ENCODE measurements at places on chromosomes 3 and 15.

GRCh38 chr3:77780278-77780996 is 740.5 kb downstream of the ROBO2 start:
- no peak for DNase-seq

- DNase-seq: no peak
Observed at GRCh38 chr3:153038779-153039178, 123.2 kb upstream of the RAP2B start.

DNA sequence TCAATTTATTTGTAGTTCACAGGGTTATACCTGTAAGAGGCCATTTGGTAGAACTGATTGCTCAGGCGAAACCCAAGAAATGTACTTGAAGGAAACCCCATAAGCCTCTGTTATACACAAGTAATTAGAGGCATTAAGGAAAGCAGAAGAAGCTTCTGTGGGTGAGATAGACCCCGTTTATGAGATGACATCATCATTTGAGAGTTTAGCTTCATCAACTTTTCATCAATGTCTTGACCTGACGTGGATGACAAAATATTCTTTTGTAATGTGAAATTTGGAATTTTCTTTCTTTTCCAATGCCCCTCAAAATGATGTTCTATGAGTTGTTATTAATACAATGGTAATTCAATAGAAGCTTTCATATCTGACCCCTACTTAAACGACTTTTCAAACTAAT is 136.2 kb downstream of the MDFIC2 start:
- no peak for DNase-seq

- no peak for DNase-seq
Observed at GRCh38 chr3:150096700-150097587, 126.2 kb upstream of the PFN2 start.

GRCh38 chr3:196599734-196600128 is 31.3 kb downstream of the FBXO45 start:
- no peak for DNase-seq

GRCh38 chr3:109685084-109686079 is 348.0 kb upstream of the DPPA4 start:
- DNase-seq: no peak

DNA sequence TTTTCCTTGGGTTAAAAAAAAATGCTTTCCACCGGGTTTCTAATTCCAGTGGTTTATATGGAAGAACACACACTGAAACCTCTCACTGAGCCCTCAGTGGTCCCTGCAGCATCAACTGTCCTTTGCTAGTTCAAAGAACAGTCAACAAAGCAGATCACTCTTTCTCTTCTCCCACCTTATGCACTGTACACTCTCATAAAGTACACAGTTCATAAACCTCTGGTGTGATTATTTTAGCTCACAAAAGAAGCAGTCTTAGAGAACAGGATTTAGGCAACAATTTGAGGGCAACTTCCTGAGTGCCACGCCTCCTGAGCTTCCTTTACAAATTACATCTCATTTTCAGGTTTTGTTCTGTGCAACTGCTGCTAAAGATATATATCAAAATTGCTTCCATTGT is 728.4 kb upstream of the GOLIM4 start:
- no peak for DNase-seq

DNA sequence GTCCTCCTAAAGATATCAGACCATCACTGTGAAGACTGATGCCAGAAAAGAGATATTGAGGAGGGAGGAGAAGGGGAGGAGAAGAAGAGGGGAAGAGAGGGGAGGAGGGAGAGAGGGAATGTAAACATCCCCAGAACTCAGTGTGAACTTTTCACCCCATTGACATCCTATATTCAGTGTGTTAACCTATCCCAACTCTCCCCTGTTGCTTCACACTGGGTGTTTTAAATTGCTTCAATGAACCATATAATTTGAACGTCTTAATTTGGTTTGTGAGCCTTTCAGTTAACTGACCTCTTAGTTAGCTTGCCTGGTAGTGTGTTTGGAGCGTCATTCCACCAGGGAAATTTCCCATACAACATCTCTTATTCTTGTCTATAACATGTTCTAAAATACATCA is 29.8 kb upstream of the PTPRG start:
- no peak for DNase-seq

DNA sequence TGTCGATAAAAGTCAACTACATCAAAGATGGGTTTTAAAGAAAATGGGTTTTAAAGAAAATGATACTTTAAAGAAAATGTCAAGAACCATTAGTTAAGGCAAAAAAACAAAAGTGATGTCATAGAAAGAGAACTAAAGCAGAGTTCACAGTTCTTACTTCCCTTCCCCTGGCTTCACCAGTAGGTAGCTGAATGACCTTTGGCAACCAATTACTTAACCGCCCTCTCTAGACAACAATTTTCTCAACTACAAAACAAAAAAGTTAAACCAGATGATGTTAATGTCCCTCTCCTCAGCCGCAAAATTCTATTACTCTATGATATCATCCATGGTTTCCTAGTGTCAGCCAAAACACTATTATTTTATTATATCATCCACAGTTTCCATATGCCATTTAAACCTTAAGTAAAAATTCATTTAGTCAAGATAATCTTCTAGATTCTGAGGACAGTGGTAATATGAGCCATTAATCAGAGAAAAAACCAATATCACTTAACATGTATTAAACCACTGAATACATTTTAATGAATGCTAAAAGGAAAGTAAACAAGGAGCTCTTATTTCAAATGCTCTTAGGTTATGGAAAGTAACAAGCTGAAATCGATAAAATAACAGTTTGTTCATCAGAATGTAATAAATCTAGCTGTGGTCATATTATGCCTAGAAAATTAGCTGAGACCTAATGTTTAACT is 13.1 kb downstream of the RYK start:
- DNase-seq: no peak

DNA sequence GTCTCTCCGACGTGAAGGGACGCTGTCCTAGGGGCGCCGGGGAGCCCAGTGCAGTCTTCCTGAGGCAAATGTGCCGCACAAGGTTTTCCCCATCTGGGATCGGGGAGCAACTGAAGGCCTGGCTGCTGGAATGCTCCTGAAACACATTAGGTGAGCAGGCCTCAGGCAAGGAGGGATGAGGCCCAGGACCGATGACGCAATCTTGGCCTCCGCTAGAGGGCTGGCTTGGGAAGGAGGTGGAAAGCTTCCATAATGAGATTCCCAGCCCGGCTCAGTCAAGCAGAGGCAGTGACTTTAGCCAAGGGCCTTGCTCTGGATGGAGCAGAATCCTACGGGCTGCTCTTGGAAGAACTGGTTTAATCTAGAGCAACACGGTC is 50.8 kb downstream of the CPN2 start:
- DNase-seq: no peak

DNA sequence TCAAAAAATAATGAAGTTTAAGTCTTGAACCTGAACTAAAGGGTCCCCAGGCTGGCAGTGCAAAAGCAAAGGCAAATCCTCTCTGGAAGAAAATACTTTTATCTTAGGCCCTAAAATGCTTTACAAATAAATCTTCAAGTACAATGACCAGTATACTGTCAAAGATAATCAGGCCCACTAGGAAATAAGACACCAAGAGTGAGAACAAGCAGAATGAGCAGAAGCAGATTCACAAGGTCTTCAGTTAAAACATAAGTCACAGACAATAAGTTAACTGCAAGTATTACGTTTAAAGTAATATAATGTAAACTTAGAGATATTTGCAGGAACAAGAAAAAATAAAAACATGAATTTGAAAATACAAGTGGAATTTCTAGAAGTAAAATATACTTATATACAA is 42.2 kb upstream of the IGSF10 start:
- no peak for DNase-seq

- DNase-seq: no peak
Observed at GRCh38 chr15:77650265-77650664, 17.6 kb upstream of the LINGO1 start.

DNA sequence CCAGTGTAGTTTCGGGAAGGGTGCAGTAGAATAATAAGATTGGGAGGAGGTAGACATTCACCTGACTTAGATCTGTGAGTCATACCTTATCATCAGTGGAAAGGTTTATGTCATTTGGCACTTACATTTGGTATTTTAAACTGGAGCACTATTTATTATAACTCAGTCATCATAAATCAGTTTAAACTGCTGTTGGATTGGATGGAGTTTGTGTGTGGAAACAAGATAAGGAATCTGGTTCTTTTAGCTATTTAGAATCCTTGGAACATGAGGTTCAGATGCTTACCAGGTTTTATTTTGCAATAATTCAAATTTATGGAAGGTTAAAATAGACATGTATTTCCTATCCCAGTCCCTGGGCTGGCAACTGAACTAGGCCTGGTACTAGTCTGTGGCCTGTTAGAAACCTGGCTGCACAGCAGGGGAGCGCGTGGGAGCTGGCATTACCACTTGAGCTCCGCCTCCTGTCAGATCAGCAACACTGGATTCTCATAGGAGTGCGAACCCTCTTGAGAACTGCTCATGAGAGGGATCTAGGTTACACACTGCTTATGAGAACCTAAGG is 34.5 kb downstream of the ZFAND6 start:
- DNase-seq: no peak

- no peak for DNase-seq
Observed at GRCh38 chr3:192745150-192745549, 17.8 kb upstream of the FGF12 start.

GRCh38 chr3:8313560-8314267 is 187.9 kb upstream of the LMCD1 start:
- no peak for DNase-seq

GRCh38 chr3:49794431-49794830 is 5.2 kb downstream of the CDHR4 start:
- no peak for DNase-seq

- no peak for DNase-seq
Observed at GRCh38 chr3:182637350-182638110, 155.8 kb upstream of the ATP11B start.

DNA sequence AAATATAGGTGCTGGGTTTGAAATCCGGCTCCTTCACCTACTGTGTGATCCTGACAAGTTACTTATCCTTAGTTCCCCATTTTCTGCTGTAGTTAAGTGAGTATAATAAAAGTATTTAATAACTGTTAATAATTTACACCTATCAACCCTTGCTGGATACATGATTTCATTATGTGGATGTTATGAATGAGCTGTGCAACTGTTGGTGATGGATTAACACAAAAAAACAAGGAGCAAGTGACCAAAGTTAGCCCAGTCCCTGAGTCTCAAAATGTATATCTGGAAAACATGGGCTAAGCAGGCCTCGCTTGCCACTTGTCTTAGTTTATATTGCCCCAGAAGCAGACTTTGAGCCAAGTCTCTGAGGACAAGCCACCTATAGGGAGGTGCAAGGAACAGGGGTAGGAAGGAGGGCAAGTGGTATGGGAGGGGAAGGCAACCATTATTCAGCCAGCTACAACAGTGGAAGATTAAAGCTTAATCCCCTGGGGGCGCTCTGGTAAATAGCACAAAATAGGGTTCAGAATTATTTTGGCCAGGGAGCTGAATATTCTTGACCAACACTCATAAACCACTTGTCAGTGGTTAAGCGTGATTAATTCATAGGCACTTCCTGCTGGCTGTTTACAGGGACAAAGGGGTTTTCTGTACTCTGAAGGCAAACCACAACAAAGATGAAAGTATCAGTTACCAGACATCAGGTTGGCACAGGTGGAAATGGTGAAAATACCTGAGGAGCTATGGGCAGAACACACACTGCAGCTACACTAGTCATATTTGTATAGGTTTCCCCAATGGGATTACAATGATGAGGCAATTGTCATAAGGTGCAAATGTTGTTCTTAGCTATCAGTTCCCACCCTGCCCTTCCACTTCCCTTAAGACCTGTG is 76.2 kb downstream of the TRIM42 start:
- DNase-seq: no peak

GRCh38 chr15:35557544-35557943 is 11.6 kb upstream of the DPH6 start:
- DNase-seq: no peak

DNA sequence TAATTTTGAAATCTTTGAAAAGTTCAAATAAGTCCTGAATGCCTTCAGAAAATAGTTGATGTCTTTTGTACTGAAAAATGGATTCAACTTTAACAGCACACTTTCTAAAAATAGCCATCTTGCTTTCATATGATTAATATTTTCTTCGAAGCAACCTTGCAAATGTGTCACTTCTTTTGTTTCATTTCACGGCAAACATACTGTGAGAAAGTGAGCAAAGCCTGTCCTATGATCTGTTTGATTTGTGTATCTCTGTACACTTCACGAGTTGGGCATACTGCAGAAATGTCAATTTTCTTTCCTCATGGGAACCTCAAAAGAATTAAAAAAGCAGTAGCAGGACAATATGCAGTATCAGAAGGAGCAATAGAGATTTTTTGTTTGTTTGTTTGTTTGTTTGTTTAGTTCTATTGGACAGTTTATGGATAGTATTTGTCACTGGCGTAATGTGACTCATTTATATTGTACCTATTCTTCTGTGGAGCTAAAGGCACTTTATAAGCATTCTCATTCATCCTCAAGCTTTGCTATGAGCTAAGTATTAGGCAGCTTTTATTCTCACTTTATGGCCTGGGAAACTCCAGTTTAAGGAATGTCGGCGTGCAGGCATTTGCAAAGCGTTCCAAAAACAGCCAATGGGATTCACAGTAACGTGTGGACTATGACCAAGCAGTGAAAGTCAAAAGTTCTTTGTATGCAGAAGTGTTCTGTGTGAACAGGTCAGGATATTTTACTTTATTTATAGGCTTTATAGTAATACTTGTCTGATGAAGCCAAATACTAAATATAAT is 572.0 kb downstream of the NAALADL2 start:
- no peak for DNase-seq

- no peak for DNase-seq
Observed at GRCh38 chr15:56831467-56832005, 86.9 kb upstream of the TCF12 start.

DNA sequence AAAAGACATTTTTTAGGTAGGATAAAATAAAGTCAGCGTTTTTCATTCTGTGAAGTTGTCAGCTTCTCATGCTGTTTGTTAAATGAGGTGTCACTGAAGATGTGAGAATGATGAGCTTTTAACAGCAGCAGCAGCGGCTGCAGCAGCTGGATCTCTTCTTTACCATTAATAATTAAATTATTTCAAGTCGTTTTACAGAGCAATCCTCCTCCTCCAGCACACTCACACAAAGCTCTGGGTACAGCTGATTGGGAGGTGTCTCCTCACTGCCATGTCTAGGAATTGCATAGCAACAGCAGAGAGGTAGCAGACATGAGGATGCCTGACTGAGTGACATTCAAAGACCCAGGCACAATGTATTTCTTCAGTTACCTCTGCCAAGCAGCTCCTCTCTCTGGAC is 46.7 kb upstream of the PLAAT1 start:
- no peak for DNase-seq

- DNase-seq: no peak
Observed at GRCh38 chr15:39083213-39083612, 497.7 kb upstream of the THBS1 start.

- DNase-seq: no peak
Observed at GRCh38 chr3:163218336-163218735, 1721.7 kb downstream of the OTOL1 start.

- DNase-seq: no peak
Observed at GRCh38 chr15:62618432-62618831, 424.1 kb upstream of the TPM1 start.
